IMR-90 (cell line): ENCODE measurements at places on chromosomes 12 and 14. TPM values are rescaled to one million over a fixed set of nuclear protein-coding genes. Genes with fewer than 3 reads are reported as not detected.

The CNIH1 gene
- total RNA-seq: 134 and 244 TPM in 2 replicates

The TDRD9 gene
- under 0.01 and 0.18 TPM in 2 replicates for total RNA-seq

The TIGAR gene
- 7.3 and 13.9 TPM in 2 replicates for total RNA-seq

The APOF gene
- total RNA-seq: not detected in 2 replicates

The ZDHHC22 gene
- total RNA-seq: not detected in 2 replicates

The ASCL4 gene
- not detected in 2 replicates for total RNA-seq
